ENCODE measurements at places on chromosomes 16 and 17. TPM values are rescaled to one million over a fixed set of nuclear protein-coding genes. Genes with fewer than 3 reads are reported as not detected.

DNA sequence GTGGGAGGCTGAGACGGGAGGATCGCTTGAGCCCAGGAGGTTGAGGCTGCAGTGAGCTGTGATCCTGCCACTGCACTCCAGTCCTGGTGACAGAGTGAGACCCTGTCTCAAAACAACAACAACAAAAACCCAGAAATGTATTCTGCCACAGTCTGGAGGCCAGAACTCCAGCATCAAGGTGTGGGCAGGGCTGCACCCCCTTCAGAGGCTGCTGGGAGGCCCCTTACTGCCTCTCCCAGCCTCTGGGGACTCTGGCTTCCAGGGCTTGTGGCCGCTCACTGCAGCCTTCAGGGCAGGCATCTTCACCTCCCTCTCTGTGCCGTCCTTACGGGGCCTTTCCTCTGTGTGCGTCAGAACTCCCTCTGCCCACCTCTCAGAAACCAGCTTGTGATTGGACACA, 209.4 kb upstream of the GSE1 start:
- no peak for DNase-seq

CTRB2 gene
- total RNA-seq: not detected

- DNase-seq: no peak
These were observed 1.3 kb downstream of the CLUH start for GRCh38 chr17:2710071-2710802.

- DNase-seq: no peak
These were observed 6.1 kb downstream of the ACADVL start for GRCh38 chr17:7225711-7226331.

CDH5 gene
- not detected for total RNA-seq

- no peak for DNase-seq
These were observed 523.0 kb upstream of the CA10 start for GRCh38 chr17:52681480-52681879.

GRCh38 chr17:44094701-44095387, 24.3 kb downstream of the G6PC3 start:
- peak; percentile 61 for DNase-seq

DNA sequence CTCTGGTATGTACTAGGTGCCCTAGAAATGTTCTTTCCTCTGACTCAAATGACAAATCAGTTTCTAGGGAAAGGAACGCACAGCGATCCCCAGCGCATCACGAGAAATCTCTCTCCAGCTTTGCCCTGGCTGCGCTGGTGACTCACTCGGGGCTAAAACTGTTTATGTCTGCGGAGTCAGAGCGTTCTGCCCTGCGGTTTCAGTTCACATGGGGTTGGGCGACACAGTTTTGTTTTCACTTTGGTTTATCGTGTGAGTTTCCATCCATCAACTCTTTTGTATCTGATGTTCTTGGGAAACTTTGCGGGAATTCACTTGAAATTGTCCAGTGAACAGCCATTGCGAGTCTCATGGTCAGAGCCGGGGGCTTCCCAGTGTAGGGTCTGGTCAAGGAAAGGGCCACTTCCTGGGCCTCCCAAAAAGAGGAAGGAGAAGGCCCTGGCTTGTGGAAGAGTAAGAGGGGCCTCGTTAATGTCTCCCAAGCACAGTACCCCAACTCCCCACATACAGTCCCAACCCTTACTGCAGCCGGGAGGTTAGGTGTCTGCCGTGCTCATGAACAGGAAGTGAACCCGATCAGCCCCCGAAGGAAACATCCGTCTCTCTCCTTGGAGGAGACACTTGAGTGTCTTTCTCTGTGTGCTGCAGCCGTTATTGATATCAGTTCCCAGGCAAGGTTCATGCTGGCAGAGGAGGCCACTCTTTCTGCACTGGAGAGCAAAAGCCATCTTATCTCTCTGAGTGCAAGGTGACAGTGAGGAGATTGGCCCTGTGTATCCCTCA, 643.2 kb downstream of the WWOX start:
- no peak for DNase-seq

- DNase-seq: peak; percentile 52
These were observed 558 bp downstream of the B3GNT9 start for GRCh38 chr16:67150047-67150832.

- DNase-seq: no peak
These were observed 54.2 kb downstream of the TMEM100 start for GRCh38 chr17:55668312-55668920.

DNA sequence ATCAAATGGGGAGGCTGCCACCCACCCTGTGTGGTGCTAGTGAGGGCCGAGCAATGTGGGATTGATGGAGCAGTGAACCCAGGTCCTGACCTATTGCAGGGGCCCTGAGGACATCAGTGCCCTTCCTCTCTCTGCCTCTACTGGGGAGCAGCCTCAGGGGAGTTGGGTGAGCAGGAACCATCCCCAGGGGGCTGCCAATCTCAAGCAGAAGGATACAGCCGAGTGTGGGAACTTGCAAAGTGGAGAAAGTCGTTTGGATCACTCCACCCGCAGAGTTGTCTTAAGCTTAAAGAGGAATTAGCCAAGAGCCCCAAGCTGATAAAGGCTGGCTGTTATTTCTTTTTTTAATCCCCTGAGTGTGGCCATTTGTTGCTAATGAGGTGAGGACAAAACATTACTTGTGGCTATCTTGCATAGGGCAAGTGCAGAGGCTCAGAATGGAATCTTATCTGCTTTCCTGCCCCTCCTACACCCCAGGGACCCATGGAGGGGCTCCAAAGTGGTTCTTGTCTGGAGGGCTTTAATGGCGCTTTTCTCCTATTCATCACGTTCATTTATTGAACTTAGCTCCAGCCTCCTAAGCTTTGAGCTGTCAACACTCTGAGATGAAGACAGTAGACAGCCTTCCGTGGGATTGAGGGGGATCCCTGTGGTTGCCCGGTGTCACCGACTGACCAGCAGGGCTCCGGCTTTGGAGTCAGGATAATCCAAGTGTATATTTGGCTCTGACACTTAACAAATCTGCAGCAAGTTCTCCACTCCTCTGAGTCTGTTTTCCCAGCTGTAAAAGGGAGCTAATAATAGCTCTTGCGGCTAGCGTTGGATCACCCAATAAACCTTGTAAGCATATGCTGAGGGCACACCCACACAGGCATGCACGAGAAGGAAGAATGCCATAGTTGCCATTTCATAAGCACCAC, 45.1 kb downstream of the MYH11 start:
- peak; percentile 96 for DNase-seq

- DNase-seq: no peak
These were observed 42.1 kb upstream of the RPH3AL start for GRCh38 chr17:394718-395095.

DNA sequence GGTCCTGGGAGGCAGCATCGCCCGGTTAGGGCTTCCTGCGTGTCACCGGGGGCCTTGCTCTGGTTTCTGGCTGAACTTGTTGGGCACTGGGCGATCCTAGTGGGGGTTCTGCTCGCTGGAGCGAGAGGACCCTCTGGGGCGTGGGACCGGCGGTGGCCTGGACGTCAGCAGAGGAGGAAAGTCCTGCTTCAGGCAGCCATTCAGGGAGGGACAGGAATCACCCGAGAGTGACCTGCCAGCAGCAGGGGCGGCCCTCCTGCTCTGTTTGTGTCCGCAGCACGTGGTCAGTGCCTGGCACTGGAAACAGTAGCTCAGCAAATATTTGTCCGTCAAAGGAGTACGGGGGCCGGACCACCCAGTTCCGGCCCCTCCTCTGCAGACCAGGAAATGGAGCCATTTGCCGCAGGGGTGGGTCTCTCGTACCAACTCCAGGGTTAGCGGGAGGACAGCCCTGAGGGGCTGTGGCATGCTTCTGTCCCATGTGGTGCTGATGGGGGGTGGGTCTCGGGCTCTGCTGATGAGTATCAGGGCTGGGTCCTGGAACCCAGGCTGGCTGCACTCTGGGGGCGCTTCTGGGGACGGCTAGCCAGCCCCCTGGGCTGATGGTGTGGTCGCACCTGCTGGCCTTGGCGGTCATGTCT, 48.3 kb downstream of the BAIAP2 start:
- no peak for DNase-seq

DRC3 gene
- 1.1 TPM for total RNA-seq

GRCh38 chr16:48542020-48542473, 67.9 kb downstream of the N4BP1 start:
- peak; percentile 70 for DNase-seq

C17orf50 gene
- not detected for total RNA-seq

GRCh38 chr17:50149417-50150353, 792 bp downstream of the PPP1R9B start:
- DNase-seq: peak; percentile 56

DNA sequence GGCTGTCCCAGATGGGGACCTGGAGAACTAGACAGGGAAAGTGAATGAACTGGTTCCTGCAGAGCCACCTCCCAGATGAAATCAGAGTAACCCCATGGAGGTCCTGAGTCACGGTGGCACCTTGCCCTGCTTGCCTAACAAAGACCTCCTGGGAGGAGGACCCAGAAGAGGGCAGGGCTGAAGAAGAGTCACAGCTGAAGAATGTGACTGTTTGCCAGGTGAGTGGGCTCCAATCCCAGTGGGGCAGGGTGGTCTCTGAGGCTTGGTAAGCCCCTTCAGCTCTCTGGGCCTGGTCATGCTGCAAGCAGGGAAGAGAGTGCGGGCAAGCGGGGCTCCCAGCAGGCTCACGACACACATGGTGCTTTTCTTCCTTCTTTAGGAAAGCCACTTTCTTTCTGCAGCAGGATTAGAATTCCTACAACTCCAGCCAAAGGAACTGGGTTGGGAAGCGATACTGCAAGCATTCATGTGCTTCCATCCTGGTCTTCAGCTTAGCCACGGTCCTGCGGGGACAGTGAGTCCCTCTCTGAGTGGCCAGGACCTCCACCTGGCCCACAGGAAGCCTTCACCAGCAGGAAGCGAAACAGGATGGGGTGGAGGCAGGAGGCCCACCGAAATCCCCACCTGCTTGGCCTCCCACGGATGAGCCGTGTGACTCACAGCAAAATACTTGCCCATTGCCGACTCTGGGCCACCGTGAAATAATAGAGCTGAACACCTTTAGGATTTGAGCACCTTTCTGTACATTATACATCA, 4.3 kb downstream of the C16orf74 start:
- no peak for DNase-seq

TBC1D26 gene
- total RNA-seq: not detected

SHISA6 gene
- total RNA-seq: not detected

HEXIM2 gene
- total RNA-seq: 5.0 TPM

- no peak for DNase-seq
These were observed 101.6 kb downstream of the AXIN2 start for GRCh38 chr17:65459677-65460347.

GRCh38 chr17:49823614-49824013, 24.3 kb downstream of the TAC4 start:
- peak; percentile 45 for DNase-seq

- peak; percentile 43 for DNase-seq
These were observed 761 bp downstream of the GAN start for GRCh38 chr16:81315271-81316175.

CCL4L2 gene
- total RNA-seq: not detected

DNA sequence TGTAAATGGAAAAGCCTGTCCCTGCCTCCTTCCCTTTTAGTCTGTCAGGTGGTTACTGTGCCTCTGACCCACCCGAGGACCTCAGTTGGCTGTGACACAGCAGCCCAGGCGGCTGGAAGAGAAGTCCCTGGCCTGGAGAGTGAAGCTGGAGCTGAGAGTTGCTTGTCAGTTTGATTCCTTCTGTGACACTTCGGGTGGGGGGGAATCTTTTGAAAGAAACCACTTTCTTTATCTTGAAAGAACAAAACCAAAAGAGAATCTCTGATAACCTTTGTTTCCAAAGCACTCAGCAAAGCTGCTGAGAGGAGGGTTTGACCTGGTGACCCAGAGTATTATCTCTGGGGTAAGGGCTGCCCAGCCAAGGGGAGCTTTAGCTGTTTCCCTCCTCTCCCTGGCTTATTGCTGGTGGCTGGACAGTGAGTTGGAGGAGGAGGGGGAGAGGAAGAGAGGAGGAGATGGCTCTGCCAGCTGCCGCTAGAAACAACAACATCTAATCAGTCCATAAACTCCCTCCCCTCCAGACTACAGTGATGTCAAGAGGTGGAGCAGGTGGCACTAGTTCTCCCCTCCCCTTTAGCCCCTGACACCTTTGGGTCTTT, 34.0 kb downstream of the YPEL2 start:
- no peak for DNase-seq

ABCA6 gene
- total RNA-seq: 0.17 TPM

DNA sequence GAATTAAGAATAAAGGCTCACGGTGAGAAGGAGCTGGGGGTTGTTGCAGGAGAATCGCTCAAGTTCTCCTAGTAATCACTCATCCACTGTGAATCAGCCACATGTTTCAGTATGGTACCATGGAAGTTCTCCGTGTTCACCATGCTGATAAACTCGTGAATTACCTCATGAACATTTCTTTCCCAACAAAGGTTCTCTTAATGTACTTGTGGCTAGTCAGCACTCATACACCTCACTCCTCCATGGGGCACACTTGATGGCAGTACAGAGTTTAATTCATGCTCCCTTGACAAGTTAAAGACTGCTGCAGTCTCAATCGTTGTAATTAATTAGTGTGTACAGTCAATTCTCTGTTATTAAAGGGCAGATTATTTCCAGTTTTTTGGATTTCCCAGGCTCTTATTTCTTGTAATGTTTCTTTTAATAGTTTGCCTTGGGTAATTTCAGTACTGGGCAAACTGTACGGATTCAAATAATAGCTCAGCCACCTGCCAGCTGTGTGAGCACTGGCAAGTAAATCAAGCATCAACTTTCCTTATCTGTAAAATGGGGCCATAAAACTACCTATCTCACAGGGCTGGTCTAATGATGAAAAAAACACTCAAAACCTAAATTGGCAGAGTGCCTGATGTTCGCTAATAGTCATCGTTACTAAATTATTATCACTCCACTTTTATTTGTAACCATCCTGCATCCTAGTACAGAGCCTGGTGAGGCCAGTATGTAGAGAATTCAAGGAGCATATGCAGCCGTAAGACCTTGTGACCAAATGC, 6.1 kb downstream of the GOT2 start:
- no peak for DNase-seq

STX1B gene
- total RNA-seq: 4.1 TPM

All from LHCN-M2 (cell line).